ENCODE measurements at places on chromosomes 3 and 15. TPM values are rescaled to one million over a fixed set of nuclear protein-coding genes. Genes with fewer than 3 reads are reported as not detected.

GRCh38 chr3:142056656-142057330 lies 92.6 kb downstream of the TFDP2 start:
- DNase-seq = no peak
- no peaks in the 10 kb centered on the region for H3K4me1 ChIP-seq
- H3K36me3 ChIP-seq = peaks cover 9% of the 10 kb centered on the region
- H3K4me3 ChIP-seq = no peak overlapping the region
- no peak overlapping the region for H3K27ac ChIP-seq
- H3K27me3 ChIP-seq = no peaks in the 10 kb centered on the region

DNA sequence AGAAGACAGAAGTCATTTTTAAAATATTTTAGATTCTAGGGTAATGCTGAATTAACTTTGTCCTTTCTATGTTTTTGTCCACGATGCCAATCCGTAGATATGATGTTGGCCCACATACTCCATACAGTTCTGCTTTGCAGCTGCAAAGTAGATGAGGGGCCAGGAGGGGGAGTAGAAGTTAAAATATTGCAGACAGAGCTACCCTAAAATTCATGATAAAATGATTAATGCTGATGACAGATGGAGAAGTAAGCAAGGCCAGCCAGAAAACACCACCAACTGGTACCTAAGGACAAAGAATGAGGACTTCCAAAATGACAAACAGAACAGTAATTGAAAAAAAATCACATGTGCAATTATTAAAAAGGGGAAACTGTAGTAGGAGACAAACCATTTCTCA lies 756.6 kb upstream of the ARPP21 start:
- H3K27ac ChIP-seq = no peak overlapping the region
- H3K4me1 ChIP-seq = no peaks in the 10 kb centered on the region
- no peaks in the 10 kb centered on the region for H3K27me3 ChIP-seq
- H3K4me3 ChIP-seq = no peak overlapping the region
- no peaks in the 10 kb centered on the region for H3K36me3 ChIP-seq
- DNase-seq = no peak

DNA sequence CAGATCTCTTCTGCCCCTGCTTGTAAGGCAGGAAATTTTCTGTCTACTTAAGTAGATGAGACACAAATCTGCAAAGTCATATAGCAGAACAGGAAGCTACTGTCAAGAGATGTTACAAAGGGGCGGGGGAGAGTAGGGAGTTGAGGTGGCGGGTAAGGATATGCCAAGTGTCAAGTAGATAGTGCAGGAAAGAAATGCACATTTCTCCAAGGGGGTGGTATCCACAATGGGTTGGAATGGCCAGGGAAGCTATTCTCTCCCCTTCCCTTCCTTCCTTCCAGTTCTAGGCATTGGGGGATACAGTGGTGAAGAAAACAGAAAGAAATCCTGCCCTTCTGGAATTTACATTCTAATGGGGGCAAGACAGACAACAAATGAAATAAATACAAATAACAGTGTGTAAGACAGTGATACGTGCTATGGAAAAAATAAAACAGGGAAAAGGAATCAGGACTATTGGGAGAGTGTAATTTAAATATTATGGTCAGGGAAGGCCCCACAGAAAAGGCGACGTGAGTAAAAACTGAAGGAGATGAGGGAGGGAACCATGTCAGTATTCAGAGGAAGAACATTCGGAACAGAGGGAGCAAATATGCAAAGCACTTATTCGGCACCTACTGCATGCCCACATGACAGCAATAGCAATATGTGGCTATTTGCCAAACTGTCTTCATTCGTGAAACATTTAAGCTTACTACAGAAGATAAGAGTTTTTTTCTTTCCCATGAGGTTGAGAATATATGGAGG lies 42.8 kb upstream of the RNU6-1 start:
- DNase-seq = no peak
- no peaks in the 10 kb centered on the region for H3K36me3 ChIP-seq
- H3K4me1 ChIP-seq = peaks cover 17% of the 10 kb centered on the region
- H3K27me3 ChIP-seq = no peaks in the 10 kb centered on the region

The GUCA1C gene
- not detected for total RNA-seq

DNA sequence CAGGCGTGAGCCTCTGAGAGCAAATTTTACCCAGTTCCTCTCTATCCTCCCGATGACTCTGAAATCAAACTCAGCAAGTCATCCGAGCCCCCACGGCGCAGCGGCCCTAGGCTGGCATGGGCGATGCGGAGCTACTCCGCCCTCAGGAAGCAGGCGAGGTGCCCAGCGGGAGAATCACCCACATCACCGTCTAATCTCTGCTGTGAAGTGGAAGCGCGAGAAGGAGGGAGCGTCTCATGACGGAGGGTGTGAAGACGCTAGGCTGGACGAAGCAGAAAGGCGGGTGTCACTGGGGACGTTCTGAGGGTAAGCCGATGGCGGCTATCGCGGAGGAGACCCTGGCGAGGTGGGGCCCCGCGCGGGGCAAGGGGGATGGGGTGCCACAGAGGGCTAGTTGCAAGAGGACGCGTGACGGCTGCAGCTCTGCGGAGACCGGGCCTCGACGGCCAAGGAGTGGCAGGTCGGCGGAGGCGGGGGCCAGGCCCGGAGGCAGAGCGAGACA lies 9.1 kb upstream of the GNAI2 start:
- H3K4me3 ChIP-seq = peak overlapping the region; percentile 60
- H3K36me3 ChIP-seq = no peaks in the 10 kb centered on the region
- no peaks in the 10 kb centered on the region for H3K27me3 ChIP-seq
- DNase-seq = no peak
- peaks cover 29% of the 10 kb centered on the region for H3K4me1 ChIP-seq
- peak overlapping the region; percentile 49 for H3K27ac ChIP-seq

DNA sequence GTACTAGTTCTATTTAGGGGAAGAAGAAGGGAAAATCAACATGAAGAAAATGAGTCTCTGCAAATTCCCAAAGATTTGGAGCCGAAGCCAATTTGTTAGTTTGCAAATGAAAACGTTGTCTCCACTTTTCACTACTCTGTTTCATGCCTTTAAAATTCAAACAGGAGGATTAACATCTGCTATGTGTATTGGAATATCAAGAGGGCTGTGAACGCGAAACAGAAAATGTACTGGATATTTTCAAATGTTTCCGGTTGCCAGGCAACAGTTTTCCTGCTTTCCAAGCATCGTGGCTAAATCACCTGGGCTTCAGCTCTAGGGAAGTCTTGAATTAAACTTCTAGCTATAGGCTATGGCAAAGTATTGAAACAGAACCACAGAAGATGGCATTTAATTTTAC lies 172.8 kb downstream of the KCNMB2 start:
- H3K27me3 ChIP-seq = no peaks in the 10 kb centered on the region
- no peaks in the 10 kb centered on the region for H3K4me1 ChIP-seq
- H3K27ac ChIP-seq = no peak overlapping the region
- H3K36me3 ChIP-seq = no peaks in the 10 kb centered on the region
- DNase-seq = peak; percentile 84

DNA sequence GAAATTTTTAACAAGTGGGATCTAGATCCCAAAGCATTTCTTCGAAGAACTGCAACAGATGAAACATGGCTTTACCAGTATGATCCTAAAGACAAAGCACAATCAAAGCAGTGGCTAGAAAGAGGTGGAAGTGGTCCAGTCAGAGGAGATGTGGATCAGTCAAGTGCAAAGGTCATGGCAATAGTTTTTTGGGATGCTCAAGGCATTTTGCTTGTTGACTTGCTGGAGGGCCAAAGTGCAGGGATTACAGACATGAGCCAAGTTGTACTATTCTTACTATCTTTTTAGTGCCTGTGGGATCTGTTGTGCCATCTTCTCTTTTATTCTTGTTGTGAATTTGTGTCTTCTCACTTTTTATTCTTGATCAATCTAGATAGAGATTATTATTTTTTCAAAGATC lies 82.0 kb downstream of the REC114 start:
- H3K36me3 ChIP-seq = no peaks in the 10 kb centered on the region
- H3K27me3 ChIP-seq = no peaks in the 10 kb centered on the region
- H3K27ac ChIP-seq = no peak overlapping the region
- H3K4me1 ChIP-seq = no peaks in the 10 kb centered on the region
- no peak overlapping the region for H3K4me3 ChIP-seq

GRCh38 chr3:14396031-14396692 lies 6.2 kb upstream of the SLC6A6 start:
- no peaks in the 10 kb centered on the region for H3K36me3 ChIP-seq
- no peak overlapping the region for H3K27ac ChIP-seq
- H3K27me3 ChIP-seq = no peaks in the 10 kb centered on the region
- peaks cover 11% of the 10 kb centered on the region for H3K4me1 ChIP-seq
- DNase-seq = no peak

- no peak overlapping the region for H3K27ac ChIP-seq
- H3K27me3 ChIP-seq = no peaks in the 10 kb centered on the region
- DNase-seq = no peak
- H3K4me3 ChIP-seq = no peak overlapping the region
- peaks cover 40% of the 10 kb centered on the region for H3K36me3 ChIP-seq
These were observed 86.9 kb downstream of the ATP1B3 start for GRCh38 chr3:141963301-141963700.

DNA sequence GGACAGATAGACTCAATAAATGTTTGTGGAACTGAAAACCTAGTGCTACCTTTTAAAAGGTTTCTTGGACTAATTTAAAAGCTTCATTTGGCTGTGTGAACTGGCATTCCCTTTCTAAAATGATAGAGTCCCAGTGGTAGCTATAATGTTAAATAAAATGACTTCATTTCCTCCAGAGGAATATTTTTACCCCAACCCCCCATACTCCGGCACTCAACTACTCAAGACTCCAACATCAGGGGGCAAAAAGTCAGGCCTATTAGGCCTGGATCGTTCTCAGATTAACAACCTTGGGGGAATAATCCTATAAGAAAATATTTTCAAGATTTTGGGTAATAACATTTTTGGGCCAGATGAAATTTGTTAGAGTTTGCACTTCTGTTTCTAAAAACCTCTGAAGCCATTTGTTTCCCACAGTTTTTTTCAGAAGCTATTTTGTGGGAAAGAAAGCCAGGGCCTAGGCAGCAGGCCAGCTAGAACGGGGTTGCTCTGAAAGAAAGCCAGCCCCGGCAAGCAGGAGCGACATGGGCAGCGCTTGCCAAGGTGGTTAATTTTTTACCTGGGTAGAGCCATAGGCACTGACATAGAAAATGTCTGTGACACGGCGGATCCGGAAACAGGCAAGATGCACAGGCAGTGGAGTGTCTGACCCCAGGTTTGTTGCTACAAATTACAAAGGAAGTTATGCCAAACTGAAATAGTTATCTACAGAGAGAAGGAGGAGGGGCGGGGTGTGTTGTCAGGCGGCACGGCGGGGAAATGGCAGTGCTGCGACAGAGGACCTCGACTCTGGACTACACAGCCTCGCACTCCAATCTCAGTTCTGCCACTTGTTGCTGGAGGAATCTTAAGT lies 84.6 kb downstream of the MAGI1 start:
- H3K4me3 ChIP-seq = peak overlapping the region; percentile 15
- peak overlapping the region; percentile 94 for H3K27ac ChIP-seq
- H3K4me1 ChIP-seq = peaks cover 37% of the 10 kb centered on the region
- H3K27me3 ChIP-seq = no peaks in the 10 kb centered on the region

- H3K27ac ChIP-seq = peak overlapping the region; percentile 60
- no peaks in the 10 kb centered on the region for H3K27me3 ChIP-seq
- peaks cover 69% of the 10 kb centered on the region for H3K4me1 ChIP-seq
- DNase-seq = peak; percentile 81
These were observed 90.1 kb downstream of the VGLL4 start for GRCh38 chr3:11553436-11554235.

DNA sequence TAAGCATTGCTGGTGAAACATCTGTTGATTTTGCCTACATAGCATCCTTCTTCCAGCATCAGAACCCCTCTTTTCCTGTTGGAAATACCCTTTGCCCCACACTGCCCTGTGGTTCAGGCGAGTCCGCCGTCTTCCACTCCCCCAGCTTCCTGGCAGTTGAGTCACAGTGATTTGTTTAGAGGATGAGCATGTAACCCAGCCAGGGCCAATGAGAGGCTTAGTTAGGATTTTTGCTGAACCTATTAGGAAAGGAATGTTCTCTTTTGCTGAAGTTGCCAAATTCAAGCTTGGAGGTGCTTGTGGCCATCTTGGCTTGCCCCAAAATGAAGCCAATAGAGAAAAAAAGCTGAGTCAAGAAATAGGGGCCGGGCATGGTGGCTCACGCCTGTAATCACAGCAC lies 19.0 kb upstream of the MEX3B start:
- H3K27ac ChIP-seq = no peak overlapping the region
- H3K4me3 ChIP-seq = no peak overlapping the region
- H3K27me3 ChIP-seq = peaks cover 51% of the 10 kb centered on the region
- H3K36me3 ChIP-seq = no peaks in the 10 kb centered on the region
- H3K4me1 ChIP-seq = no peaks in the 10 kb centered on the region

DNA sequence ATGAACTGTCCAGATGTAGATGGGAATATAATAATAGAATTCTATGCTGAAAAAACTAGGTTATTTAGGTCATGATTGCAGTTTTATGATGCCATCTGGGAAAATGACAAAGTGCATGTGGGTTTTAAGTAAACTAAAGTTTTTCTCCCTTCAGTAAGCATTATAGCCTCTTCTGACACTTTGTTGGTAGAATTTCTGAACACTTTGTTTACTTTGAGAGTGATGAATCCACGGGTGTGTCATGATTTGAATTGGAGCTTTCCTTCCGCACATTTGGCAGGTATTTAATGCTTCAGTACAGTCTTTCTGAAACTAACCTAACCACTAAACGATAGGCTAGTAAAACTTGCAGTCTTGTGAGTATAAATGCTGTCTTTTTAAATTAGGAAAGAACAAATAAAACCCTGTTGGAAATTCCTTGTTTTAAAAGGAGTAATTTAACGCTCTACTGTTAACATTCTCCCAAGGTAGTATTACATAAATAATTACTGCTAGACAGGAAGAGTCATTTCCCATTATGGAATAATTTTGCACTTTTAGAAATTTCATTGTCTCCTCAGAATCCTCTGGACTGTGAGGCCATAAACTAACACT lies 7.0 kb downstream of the FILIP1L start:
- H3K4me3 ChIP-seq = no peak overlapping the region
- H3K27ac ChIP-seq = no peak overlapping the region
- no peaks in the 10 kb centered on the region for H3K27me3 ChIP-seq
- DNase-seq = no peak
- H3K36me3 ChIP-seq = no peaks in the 10 kb centered on the region

DNA sequence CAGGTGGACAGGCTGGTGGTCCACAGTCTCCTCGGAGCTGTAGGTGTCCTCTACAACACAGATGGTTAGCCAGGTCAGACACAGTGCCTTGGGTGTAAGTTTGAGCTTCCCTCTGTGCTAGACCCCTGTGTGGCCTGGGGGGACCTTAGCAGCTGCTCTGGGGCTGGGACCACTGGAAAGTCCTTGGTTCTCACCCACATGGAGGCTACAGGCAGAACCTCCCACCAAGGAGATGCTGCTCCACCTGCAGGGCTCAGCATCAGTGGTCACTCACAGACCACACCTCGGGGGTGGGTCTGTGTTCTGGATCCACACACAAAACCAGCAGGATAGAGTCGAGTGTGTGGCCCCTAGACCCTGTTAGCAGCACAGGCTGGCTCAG lies 8.4 kb downstream of the RASL12 start:
- H3K4me1 ChIP-seq = no peaks in the 10 kb centered on the region
- no peak overlapping the region for H3K27ac ChIP-seq
- no peak for DNase-seq
- H3K36me3 ChIP-seq = no peaks in the 10 kb centered on the region
- no peaks in the 10 kb centered on the region for H3K27me3 ChIP-seq
